ENCODE measurements at places on chromosomes 5 and 9. TPM values are rescaled to one million over a fixed set of nuclear protein-coding genes. Genes with fewer than 3 reads are reported as not detected.

KIF12 gene
- 202 TPM for total RNA-seq

FOXI1 gene
- 5.1 TPM for total RNA-seq

NTRK2 gene
- 41.2 TPM for total RNA-seq

CDX1 gene
- not detected for total RNA-seq

NMUR2 gene
- total RNA-seq = not detected

SLC6A19 gene
- total RNA-seq = 2.2 TPM

ZNF608 gene
- total RNA-seq = 35.8 TPM

LECT2 gene
- total RNA-seq = not detected

TSLP gene
- total RNA-seq = 1.4 TPM

FNIP1 gene
- 31.1 TPM for total RNA-seq

GPR151 gene
- not detected for total RNA-seq

MARCHF11 gene
- total RNA-seq = not detected

HAVCR2 gene
- 14.6 TPM for total RNA-seq

BDP1 gene
- 27.6 TPM for total RNA-seq

TMEM174 gene
- total RNA-seq = 1.1 TPM

EPB41L4B gene
- 6.5 TPM for total RNA-seq

FST gene
- 2.7 TPM for total RNA-seq

IFNA21 gene
- total RNA-seq = not detected

LIX1 gene
- 33.4 TPM for total RNA-seq

WDR38 gene
- total RNA-seq = 0.31 TPM

- DNase-seq = peak; percentile 73
Observed at GRCh38 chr9:134422301-134423090, 96.2 kb downstream of the RXRA start.

DNA sequence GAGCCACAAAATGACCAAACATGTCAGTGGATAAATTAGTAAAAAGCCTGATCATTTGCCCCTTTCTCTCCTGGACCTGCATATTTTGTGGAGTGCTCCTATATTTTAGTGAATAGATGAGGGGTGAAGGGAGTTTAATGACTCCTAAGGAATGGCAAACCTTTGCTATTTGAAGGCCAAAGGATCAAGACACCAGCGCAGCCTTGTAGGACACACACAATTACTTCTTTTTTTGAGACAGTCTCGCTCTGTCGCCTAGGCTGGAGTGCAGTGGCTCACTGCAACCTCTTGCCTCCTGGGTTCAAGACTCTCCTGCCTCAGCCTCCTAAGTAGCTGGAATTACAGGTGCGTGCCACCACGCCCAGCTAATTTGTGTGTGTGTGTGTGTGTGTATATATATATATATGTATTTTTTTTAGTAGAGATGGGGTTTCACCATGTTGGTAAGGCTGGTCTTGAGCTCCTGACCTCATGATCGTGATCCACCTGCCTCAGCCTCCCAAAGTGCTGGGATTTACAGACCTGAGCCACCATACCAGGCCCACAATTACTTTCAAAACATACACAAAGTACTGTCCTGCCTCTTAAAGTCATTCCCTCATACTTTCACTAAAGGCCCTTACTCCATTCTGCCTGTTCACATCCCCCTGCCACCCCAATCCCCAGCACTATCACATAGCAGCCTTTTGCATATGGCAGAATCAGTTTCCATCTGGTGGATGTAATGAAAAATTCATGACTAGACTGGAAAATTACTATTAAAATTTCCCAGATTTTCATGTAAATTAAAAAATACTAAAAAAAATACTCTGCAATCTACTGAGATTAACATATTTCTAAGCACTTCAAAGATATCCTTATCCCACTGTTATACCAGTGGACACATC is 60.4 kb downstream of the CSNK1A1 start:
- no peak for DNase-seq

- no peak for DNase-seq
Observed at GRCh38 chr5:154543380-154543779, 65.4 kb upstream of the HAND1 start.

DNA sequence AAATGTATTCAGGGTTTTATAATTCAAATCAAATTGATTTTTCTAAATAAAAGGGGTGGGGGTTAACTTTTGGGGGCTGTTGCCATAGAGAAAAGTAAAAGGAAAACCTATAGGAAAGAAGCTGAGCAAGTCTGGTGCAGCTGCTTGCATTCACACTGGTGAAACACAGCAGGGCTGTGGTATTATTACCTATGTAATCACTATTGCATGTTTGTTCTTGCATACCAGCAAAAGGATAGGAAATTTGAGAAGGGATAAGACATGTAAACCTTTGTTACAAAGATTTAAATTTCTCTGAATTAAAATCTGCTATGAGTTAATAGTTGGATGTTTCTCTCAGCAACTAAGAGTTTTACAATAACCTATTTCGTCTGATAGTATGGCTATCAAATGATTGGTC is 346.7 kb downstream of the EFNA5 start:
- no peak for DNase-seq

GRCh38 chr9:94855903-94856302 is 129.4 kb downstream of the AOPEP start:
- DNase-seq = no peak

DNA sequence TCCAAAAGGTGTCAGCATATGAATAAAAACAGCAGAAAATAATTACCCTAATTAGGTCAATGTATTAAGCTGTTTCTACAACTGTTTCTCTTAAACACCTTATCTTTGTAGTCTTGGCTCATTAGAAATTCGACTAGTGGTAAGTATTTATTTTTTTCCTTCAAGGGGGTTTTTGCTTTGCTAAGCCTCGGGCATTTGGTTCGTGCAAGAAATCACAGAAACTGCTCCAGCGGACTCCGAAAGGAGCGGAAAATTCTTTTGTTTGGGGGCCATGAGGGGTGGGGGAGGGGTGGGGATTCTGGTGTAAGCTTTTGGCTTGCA is 757 bp downstream of the ZBED3 start:
- no peak for DNase-seq

GRCh38 chr9:117377046-117377445 is 37.8 kb downstream of the ASTN2 start:
- no peak for DNase-seq

DNA sequence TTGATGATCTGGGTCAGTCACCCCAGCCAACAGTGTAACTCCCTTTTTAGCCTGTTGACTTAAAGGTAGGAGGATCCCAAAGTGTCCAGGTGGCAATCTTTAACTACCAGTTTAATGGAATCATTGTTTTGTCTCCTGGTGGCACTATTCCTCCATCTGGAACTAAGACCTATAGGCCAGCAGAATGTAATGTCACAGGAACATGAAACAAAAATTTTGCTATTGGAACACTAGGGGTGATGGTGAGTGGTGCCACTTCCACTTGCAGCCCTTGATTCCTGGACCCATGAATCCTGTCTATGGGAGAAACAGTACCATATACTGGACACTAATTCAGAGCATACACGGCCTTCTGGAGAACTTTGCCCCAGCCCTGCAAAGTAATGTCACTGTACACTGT is 219.5 kb upstream of the RASA1 start:
- no peak for DNase-seq

- DNase-seq = peak; percentile 35
Observed at GRCh38 chr5:9951865-9952516, 297.7 kb downstream of the ATPSCKMT start.

- no peak for DNase-seq
Observed at GRCh38 chr9:10079284-10079964, 533.4 kb downstream of the PTPRD start.

DNA sequence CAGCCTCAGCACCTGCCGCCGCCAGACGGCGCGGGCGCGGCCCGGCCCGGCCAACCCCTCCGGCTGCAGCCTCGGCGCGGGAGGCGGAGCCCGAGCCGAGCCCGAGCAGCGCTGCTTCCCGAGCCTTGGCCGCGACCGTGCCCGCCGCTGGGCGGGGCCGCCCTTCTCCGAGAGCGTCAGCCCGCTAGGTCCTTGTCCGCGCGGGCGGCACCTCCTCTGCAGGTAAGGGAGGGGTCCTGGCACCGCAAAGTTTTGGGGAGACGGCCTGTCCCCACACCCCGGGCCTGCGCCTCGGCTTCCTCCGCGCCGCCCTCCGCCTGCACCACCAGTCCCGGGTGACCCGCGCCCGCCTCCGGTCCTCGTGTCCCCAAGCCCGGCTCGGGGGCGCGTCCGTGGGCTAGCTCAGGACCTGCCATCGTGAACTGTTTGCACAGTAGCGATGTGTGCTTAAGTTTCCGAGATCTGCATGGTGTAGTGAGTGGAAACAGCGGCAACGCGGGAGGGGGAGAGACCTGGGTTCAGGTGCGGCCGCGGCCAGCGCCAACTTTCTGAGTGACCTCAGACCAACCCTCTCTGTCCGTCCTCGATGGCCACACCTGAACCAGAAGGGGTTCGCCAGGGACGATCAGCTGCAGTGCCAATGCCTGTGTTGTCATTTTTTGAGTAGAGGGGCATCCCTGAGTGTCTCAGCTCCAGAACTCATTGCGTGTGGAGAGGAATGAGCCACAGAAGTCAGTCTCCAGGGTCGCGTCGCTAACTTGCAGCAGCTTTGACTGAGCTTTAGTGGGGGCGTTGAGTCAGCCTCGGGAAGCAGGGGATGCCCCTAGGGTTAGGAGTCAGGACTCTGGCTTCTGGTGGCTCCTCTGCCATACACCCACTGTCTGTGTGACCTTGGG is at the start of gene FRMPD1:
FRMPD1 (plus strand) TSS at position 82 of the 896 bp plus-strand sequence. CDS start 41,688 bp downstream, outside the sequence.
- DNase-seq = peak; percentile 77

GRCh38 chr5:94969174-94969573 is 315.7 kb downstream of the MCTP1 start:
- peak; percentile 34 for DNase-seq

- no peak for DNase-seq
Observed at GRCh38 chr9:121268598-121268850, 562 bp downstream of the GSN start.

- no peak for DNase-seq
Observed at GRCh38 chr9:68782546-68782945, 77.5 kb downstream of the PIP5K1B start.

- DNase-seq = no peak
Observed at GRCh38 chr9:124626276-124626675, 119.1 kb upstream of the NR5A1 start.

DNA sequence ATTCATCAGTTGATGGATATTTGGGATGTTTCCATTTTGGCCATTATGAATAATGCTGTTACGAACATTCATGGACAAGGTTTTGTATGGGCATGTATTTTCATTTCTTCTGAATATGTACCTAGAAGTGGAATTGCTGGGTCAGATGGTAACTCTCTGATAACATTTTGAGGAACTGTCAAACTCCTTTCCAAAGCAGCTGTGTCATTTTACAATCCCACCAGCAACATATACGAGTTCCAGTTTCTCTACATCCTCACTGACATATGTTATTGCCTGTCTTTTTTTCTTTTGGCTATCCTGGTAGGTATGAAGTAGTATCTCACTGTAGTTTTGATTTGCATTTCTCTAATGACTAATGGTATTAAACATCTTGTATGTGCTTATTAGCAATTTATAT is 86.7 kb downstream of the PRKACG start:
- no peak for DNase-seq

- no peak for DNase-seq
Observed at GRCh38 chr5:96316487-96316886, 116.6 kb downstream of the PCSK1 start.

DNA sequence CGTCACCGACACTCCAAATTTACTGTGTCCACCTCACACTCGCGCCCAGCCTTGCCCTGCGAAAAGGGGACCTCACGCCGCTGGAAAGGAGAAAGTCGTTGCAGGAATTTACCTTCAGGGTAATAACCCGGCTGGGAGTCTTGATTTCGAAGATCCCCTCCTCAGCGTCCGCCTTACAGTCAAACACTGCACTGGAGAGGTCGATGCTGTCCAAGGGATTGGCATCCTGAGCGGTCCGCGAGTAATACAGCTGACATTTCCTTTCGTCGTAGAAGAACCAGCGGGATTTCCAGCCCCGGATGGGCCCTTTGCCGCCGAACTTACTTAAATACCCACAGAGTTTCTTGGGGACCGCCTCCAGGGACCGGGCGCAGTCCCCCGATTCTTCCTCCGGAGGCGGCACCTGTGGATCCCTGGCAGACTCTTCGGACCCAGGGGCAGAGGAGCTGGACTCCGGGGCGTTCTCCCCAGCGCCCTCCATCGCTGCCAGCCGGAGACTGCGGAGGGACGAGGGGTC is 330 bp downstream of the TBC1D2 start:
- no peak for DNase-seq

- no peak for DNase-seq
Observed at GRCh38 chr9:588981-589380, 252.5 kb upstream of the DMRT1 start.

DNA sequence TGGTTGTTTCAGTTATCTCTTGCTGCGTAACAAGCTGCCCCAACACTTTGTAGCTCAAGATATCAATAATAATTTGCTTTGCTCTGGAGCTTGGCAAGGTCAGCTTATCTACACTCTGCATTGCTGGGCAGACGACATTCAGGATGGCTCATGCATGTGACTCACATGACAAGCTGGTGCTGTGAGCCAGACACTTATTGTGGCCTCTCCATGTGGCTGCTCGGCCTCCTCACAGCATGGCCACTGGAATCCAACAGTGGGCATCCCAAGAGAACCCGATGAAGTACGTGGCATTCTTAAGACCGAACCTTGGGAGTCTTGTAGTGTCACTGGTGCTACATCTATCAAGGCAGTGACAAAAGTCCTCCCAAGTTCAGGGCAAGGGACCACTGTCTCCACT is 94.2 kb upstream of the MVB12B start:
- no peak for DNase-seq

- DNase-seq = peak; percentile 89
Observed at GRCh38 chr9:132556714-132557113, 25.7 kb upstream of the BARHL1 start.

DNA sequence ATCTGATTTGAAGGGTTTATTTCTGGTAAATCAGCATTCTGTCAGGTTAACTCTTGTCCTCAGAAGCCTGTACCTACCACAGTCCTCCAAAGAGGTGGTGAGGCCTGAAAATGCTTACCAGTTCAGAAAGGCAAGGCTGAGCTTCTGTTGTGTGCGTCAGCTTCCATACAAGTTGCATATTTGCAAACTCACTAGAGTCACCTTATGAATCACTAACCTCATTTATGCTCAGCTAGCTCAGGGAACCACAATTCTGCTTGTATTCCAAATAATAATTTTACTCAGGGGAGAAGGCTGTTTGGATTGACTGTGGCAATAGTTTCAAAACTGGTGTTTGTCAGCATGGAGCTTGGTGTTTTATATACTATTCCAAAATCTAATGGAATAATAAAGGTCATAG is 355.1 kb upstream of the RFX3 start:
- DNase-seq = no peak

GRCh38 chr5:131473731-131474130 is 161.3 kb downstream of the RAPGEF6 start:
- no peak for DNase-seq

- DNase-seq = peak; percentile 74
Observed at GRCh38 chr5:42813533-42813932, 1.8 kb upstream of the SELENOP start.

- DNase-seq = peak; percentile 52
Observed at GRCh38 chr9:93196096-93197055, 12.4 kb downstream of the WNK2 start.

- no peak for DNase-seq
Observed at GRCh38 chr5:1642621-1643061, 118.9 kb upstream of the LPCAT1 start.

DNA sequence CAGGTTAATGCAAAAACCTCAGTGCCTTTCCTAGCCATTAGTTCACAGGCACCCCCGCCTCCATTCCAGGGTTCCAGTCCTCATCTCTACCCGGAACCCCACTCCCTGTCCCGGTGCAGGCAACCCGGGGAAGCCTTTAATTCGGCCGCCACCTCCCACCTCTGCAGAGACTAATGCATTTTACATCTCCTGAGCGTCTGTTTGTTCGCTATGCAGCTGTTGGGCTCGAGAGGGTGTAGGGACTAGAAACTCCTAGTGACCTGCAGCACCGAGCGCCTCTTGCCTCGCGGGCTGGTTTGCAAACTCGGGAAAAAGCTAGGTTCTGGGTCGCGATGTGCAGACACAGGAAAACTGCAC is 3.6 kb downstream of the GDNF start:
- DNase-seq = peak; percentile 35

GRCh38 chr9:136947955-136948510 is 3.0 kb downstream of the C8G start:
- DNase-seq = peak; percentile 69

Measured in kidney (tissue), 22 donors.